H1 (cell line): ENCODE measurements at places on chromosomes 4 and X. TPM values are rescaled to one million over a fixed set of nuclear protein-coding genes. Genes with fewer than 3 reads are reported as not detected.

GRCh38 chr4:139749338-139749737 is 83.7 kb downstream of the MGST2 start:
- no peaks in the 10 kb centered on the region for H3K27me3 ChIP-seq
- H3K36me3 ChIP-seq = no peaks in the 10 kb centered on the region
- no peak overlapping the region for H3K4me3 ChIP-seq
- no peaks in the 10 kb centered on the region for H3K4me1 ChIP-seq
- H3K27ac ChIP-seq = no peak overlapping the region
- DNase-seq = no peak

DNA sequence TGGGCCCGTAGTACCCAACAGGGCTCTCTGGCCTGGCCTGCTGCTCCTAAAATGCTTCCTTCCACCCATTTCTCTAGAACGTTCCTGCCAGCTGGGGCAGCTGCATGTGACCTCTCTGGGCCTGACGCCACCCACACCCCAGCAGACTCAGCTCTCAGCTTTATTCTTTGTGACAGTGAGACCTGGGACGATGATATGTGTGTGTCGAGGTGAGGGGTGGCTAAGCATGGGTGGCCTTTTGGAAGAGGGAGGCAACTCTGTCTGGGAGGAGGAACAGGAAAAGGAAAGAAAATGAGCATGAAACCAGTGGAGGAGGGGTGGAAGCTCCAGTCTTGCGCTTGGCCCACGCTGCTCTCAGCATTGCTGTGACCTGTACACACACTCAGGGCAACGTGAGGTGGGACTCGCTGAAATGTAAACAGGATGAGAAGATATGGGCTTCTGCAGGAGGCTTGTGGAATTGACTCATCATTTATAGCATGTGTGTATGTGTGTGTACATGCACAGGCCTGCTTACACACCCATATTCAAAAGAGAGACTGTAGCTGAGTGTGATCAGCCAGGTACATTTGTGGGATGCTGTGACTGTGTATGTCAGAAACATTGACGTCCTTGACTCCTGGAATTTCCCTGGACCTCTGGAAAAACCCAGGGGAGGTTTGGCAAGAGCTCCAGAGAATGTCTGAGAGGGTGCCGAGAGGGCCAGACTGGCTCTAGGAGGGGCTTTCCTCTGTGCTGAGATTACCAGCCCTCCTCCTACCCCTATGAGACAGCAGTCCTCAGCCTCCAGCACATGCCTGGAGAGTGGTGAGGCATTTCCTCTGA is 137.9 kb downstream of the PJA1 start:
- no peaks in the 10 kb centered on the region for H3K36me3 ChIP-seq
- H3K4me3 ChIP-seq = no peak overlapping the region
- peak; percentile 20 for DNase-seq
- no peak overlapping the region for H3K27ac ChIP-seq
- no peaks in the 10 kb centered on the region for H3K27me3 ChIP-seq
- H3K4me1 ChIP-seq = no peaks in the 10 kb centered on the region

The TXLNG gene
- 42.6 and 42.9 TPM in 2 replicates for total RNA-seq

The FDCSP gene
- total RNA-seq = not detected in 2 replicates

The ERAS gene
- not detected in 2 replicates for total RNA-seq

The IGFBP7 gene
- 0.48 and 0.55 TPM in 2 replicates for total RNA-seq

DNA sequence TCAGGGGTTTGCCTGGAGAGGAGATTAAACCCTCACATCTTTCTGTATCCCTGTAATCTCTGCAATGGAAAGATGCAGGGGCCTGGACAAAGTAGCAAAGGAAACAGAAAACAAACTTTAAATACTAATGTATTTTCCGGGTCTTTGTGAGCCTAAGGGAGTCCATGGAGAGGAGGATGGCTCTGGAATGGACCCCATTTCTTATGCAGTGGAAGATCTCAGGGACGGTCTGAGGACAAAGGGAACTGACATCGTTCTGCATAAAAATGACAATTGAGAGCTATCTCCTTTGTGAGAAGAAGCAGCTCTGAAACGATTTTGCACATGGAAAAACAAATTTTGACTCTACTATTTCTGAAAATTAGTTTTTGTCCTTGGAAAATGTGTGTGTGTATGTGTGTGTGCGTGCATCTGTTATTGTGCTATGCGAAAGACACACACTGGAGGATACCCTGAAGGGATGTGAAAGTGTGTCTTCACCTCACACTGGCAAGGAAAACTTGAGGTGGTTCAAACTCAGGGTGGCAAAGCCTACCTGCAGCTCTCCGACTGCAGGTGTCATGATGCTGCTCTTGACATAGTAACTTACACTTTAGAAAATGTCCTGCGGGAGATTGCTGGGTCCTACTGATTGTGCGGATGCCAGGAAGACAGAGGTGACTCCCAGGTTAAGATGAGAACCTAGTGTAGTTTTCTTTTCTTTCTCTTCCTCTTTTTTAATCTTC is 126.4 kb upstream of the JADE1 start:
- no peaks in the 10 kb centered on the region for H3K27me3 ChIP-seq
- peak overlapping the region; percentile 80 for H3K27ac ChIP-seq
- H3K4me1 ChIP-seq = peaks cover 17% of the 10 kb centered on the region
- peak overlapping the region; percentile 37 for H3K4me3 ChIP-seq
- DNase-seq = peak; percentile 52

The SATL1 gene
- 0.17 and 0.27 TPM in 2 replicates for total RNA-seq

DNA sequence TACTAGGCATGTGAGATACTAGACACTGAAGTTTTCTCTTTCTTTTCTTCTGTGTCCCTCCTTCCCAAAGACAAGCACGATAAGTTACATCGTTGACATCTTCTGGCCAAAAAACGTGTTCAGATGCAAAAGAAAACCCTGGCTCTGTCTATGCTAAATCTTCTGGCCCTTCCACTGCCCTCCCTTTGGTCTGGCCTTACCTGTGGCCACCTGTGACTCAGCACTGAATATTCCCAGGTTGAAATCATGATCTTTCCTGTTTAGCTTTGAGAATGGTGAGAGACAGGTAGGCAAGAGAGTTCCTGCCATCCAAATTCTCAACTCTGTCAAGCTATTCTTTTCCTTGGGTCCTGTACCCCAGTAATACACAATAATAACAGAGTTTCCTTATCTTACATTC is 12.3 kb downstream of the CLCN5 start:
- H3K27me3 ChIP-seq = no peaks in the 10 kb centered on the region
- no peaks in the 10 kb centered on the region for H3K36me3 ChIP-seq
- H3K4me1 ChIP-seq = no peaks in the 10 kb centered on the region
- H3K27ac ChIP-seq = no peak overlapping the region
- no peak overlapping the region for H3K4me3 ChIP-seq

The CCDC120 gene
- total RNA-seq = 11.8 and 11.9 TPM in 2 replicates

The CT45A1 gene
- total RNA-seq = not detected in 2 replicates

The SMARCA5 gene
- 107 and 112 TPM in 2 replicates for total RNA-seq

- H3K27ac ChIP-seq = no peak overlapping the region
- no peak overlapping the region for H3K4me3 ChIP-seq
- H3K4me1 ChIP-seq = no peaks in the 10 kb centered on the region
Observed at GRCh38 chr4:114668577-114668976, 70.0 kb downstream of the UGT8 start.

- no peaks in the 10 kb centered on the region for H3K4me1 ChIP-seq
- no peak for DNase-seq
- H3K36me3 ChIP-seq = no peaks in the 10 kb centered on the region
- peaks cover 16% of the 10 kb centered on the region for H3K27me3 ChIP-seq
Observed at GRCh38 chr4:107931775-107932321, 499 bp downstream of the CYP2U1 start.

The ADH1B gene
- total RNA-seq = not detected in 2 replicates

GRCh38 chrX:145923376-145923775 is 105.7 kb downstream of the SLITRK2 start:
- no peaks in the 10 kb centered on the region for H3K27me3 ChIP-seq
- H3K4me3 ChIP-seq = no peak overlapping the region
- peak; percentile 55 for DNase-seq
- no peak overlapping the region for H3K27ac ChIP-seq
- no peaks in the 10 kb centered on the region for H3K36me3 ChIP-seq
- H3K4me1 ChIP-seq = no peaks in the 10 kb centered on the region

GRCh38 chr4:123398066-123398852 is 1.7 kb downstream of the SPRY1 start:
- peak overlapping the region; percentile 66 for H3K27ac ChIP-seq
- H3K36me3 ChIP-seq = peaks cover 20% of the 10 kb centered on the region
- H3K4me3 ChIP-seq = peak overlapping the region; percentile 79
- no peaks in the 10 kb centered on the region for H3K4me1 ChIP-seq
- DNase-seq = peak; percentile 80

- H3K4me3 ChIP-seq = no peak overlapping the region
- no peak overlapping the region for H3K27ac ChIP-seq
- H3K27me3 ChIP-seq = no peaks in the 10 kb centered on the region
- DNase-seq = no peak
- H3K36me3 ChIP-seq = no peaks in the 10 kb centered on the region
- no peaks in the 10 kb centered on the region for H3K4me1 ChIP-seq
Observed at GRCh38 chr4:37771771-37772170, 54.7 kb upstream of the PGM2 start.

DNA sequence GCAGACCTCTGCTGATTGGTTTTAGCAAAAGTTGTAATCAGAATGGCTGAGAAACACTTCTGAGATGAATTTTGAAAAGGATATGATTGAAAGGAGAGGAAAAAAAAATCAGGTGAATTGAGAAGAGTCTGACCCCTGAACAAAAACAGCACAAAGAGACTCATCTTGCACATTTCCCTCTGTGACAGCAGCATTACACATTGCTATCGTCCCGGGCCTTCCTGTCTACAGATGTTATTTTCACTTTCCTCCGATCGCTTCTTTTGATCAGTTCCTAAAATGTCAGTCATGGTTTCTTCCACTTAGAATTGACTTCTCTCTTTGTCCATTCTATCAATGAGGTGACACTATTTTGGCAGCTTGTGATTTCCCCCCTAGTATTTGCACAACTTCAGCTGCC is 262.6 kb downstream of the GPC3 start:
- H3K27ac ChIP-seq = no peak overlapping the region
- no peaks in the 10 kb centered on the region for H3K36me3 ChIP-seq
- no peaks in the 10 kb centered on the region for H3K27me3 ChIP-seq
- no peak for DNase-seq
- H3K4me3 ChIP-seq = no peak overlapping the region

The PHKA1 gene
- 7.2 and 7.4 TPM in 2 replicates for total RNA-seq

The STATH gene
- not detected in 2 replicates for total RNA-seq

- no peak overlapping the region for H3K27ac ChIP-seq
- H3K4me1 ChIP-seq = no peaks in the 10 kb centered on the region
- no peaks in the 10 kb centered on the region for H3K36me3 ChIP-seq
- no peaks in the 10 kb centered on the region for H3K27me3 ChIP-seq
- peak; percentile 19 for DNase-seq
- no peak overlapping the region for H3K4me3 ChIP-seq
Observed at GRCh38 chr4:88216395-88216794, 58.0 kb upstream of the ABCG2 start.

The SLC10A6 gene
- 0.21 TPM in 1 of 2 replicates, not detected in the other for total RNA-seq

The XPNPEP2 gene
- 0.25 TPM in 1 of 2 replicates, not detected in the other for total RNA-seq

- H3K27ac ChIP-seq = no peak overlapping the region
- H3K4me3 ChIP-seq = no peak overlapping the region
- H3K36me3 ChIP-seq = no peaks in the 10 kb centered on the region
- H3K27me3 ChIP-seq = no peaks in the 10 kb centered on the region; the same call in 1 of the 2 replicates
- no peaks in the 10 kb centered on the region for H3K4me1 ChIP-seq
- DNase-seq = no peak
Observed at GRCh38 chr4:8417071-8417614, 23.4 kb downstream of the ACOX3 start.

DNA sequence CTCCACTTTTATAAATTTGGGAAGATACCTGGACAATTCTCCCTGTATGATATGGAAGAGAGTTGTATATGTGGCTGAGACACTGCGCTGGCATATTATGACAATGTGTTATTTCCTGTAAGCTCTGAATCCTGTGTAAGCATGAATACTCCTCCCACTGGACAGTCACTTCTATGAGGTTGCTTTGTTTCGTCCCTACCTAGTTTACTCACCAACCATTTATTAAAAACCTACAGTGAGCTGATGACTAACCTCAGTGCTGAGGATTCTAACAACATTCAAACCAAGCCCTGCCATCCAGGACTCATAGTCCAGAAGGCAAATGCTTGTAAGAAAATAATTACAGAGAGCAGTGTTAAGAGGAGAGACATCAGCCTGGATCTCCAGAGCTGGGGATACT is 1632.9 kb upstream of the TENM3 start:
- no peak overlapping the region for H3K27ac ChIP-seq
- H3K4me3 ChIP-seq = no peak overlapping the region
- no peaks in the 10 kb centered on the region for H3K27me3 ChIP-seq
- H3K36me3 ChIP-seq = no peaks in the 10 kb centered on the region
- no peak for DNase-seq

DNA sequence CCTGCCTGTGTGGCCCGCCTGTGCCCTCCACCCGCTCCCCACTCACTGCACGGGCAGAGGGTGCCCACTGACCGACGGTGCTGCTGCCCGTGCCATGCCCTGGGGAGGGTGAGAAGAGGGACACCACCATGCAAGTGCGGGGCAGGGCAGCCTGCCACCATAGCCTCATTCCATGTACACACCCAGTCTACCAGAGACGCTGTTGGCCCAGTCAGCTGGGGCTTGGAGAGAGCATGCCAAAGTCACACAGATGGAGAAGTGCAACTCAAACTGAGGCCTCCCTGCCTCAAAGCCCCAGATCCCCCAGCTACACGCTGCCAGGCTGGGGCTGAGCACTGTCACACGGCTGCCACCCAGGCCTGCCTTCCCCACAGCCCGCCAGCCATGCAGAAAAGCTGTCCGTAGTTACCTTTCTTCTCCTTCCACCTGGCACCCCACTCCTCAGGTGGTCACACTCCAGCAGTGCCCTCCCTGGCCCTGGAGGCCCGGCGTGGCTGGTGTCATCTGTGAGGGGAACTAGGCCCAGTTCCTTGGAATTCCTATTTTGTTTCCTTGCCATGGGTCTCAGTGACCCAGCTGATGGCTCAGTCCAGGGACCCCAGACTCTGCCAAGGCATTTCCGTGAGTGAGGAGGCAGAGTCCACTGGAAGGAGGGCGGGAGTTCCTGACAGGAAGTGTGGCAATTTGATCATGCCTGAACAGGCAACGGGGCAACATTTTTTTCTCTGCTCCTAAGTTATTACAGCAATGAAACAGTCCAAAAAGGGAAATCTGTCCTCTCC is at the start of gene SLC2A9:
Gene SLC2A9, minus strand, starts transcription at position 627 of the 782 bp plus-strand sequence. Its CDS starts 68 bp downstream, at position 559.
- H3K36me3 ChIP-seq = no peaks in the 10 kb centered on the region
- DNase-seq = no peak
